Sigmoid colon (tissue), 7 donors: ENCODE measurements at places on chromosomes 4 and X. TPM values are rescaled to one million over a fixed set of nuclear protein-coding genes. Genes with fewer than 3 reads are reported as not detected.

GRCh38 chrX:116317409-116317808 lies 119.0 kb upstream of the SLC6A14 start:
- no peak overlapping the region for H3K27ac ChIP-seq
- peak; percentile 73 for DNase-seq
- H3K36me3 ChIP-seq, result no peaks in the 10 kb centered on the region
- H3K27me3 ChIP-seq, result no peaks in the 10 kb centered on the region
- H3K4me1 ChIP-seq, result peaks cover 3% of the 10 kb centered on the region
- no peak overlapping the region for H3K4me3 ChIP-seq

GRCh38 chr4:92090887-92091286 lies 212.9 kb upstream of the GRID2 start:
- no peak overlapping the region for H3K27ac ChIP-seq
- no peak for DNase-seq
- no peaks in the 10 kb centered on the region for H3K27me3 ChIP-seq
- no peaks in the 10 kb centered on the region for H3K36me3 ChIP-seq
- no peaks in the 10 kb centered on the region for H3K4me1 ChIP-seq

GRCh38 chr4:120754590-120754989 lies 167.9 kb downstream of the PRDM5 start:
- no peak overlapping the region for H3K27ac ChIP-seq
- H3K4me1 ChIP-seq, result no peaks in the 10 kb centered on the region
- H3K27me3 ChIP-seq, result no peaks in the 10 kb centered on the region

Gene C1GALT1C1
- 29.3 TPM for total RNA-seq

Gene IL3RA
- total RNA-seq, result 2.8 TPM
